Endodermal cell (in vitro differentiated cells): ENCODE measurements at places on chromosomes 7 and 10. TPM values are rescaled to one million over a fixed set of nuclear protein-coding genes. Genes with fewer than 3 reads are reported as not detected.
A peak's percentile ranks its signal among the peaks of the same experiment; 100 is the strongest.

DNA sequence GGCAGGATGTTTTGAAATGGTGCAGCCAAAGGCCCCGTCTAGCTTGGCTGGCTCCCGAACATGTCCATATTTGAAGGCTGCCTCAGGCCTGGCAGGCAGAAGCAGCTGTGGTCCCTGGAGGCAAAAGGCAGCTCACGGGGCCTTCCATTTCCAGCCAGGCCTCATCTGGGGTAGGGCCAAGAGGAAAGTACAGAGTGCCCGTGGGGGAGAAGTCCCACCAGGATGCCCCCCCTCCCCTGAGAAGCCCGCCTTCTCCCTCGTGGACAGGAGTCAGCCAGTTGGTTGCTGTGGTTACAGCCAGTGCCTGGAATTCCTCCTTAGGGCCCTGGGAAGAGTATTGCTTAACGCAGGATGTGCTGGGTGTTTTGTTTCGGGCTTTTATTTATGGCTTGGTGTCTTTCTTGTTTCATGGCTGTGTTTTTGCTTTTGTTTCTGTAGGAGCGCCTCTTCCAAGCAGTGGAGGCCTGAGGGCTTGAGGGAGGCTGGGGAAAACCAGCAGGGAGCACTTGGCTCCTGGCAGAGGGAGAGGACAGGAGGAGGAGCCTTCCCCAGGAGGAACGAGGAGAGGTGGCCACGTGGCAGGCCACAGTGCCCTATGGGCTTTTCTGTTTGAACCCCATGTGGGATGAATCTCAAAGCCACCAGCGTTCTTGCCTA lies 45.4 kb downstream of the CHST3 start:
- no peaks in the 10 kb centered on the region for H3K4me1 ChIP-seq
- H3K27me3 ChIP-seq: no peaks in the 10 kb centered on the region
- H3K27ac ChIP-seq: peak overlapping the region; percentile 94
- H3K4me3 ChIP-seq: no peak overlapping the region

DNA sequence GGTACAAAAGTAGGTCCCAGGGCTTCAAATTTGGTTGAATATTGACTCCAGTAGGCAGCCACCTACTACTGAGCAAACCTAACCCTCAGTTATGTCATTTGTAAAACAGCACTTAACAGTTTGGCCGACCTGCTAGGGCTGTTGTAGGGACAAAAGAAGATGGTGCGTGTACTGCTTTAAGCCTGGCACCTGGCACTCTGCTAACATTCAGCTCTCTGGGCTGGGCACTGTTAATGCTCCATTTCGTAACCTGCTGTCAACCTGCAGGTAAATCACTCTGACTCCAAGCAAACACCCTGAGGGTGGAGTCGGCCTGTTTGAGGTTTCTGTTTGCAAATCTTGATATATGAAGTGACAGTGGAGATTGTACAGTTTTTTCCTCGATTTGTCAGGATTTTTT lies 7.2 kb downstream of the ZKSCAN1 start:
- H3K4me1 ChIP-seq: no peaks in the 10 kb centered on the region
- no peak for DNase-seq
- no peaks in the 10 kb centered on the region for H3K27me3 ChIP-seq
- no peak overlapping the region for H3K27ac ChIP-seq
- no peak overlapping the region for H3K4me3 ChIP-seq

- peak; percentile 86 for DNase-seq
- peak within 1 kb of the TSS; percentile 96 for H3K4me3 ChIP-seq
- H3K27ac ChIP-seq: no peak within 1 kb of the TSS
Observed at GRCh38 chr10:107163881-107164861, at the start of gene SORCS1. Gene SORCS1 (minus strand): TSS chr10:107164706.

Gene ZNF679
- total RNA-seq: not detected in 3 replicates

Gene SHH
- 0.99 and 1.5 TPM in 2 replicates for total RNA-seq

DNA sequence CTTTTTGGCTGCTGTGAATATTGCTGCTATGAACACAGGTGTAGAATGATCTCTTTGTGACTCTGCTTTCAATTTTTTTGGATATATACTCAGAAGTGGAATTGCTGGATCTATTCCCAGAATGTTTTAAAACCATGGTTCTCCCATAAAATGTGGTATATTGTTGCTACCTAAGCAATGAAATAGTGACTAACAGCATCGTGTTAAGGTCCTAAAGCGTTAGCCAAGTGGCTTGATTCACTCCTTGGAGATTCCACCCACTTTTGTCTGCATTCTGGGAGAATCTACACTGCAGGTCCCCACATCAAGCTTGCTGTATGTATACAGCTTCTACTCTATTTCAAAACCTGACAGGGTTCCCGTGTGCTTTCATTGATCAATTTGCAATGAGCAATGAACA lies 105.6 kb downstream of the CDK6 start:
- H3K27me3 ChIP-seq: no peaks in the 10 kb centered on the region
- H3K4me1 ChIP-seq: no peaks in the 10 kb centered on the region
- no peak overlapping the region for H3K27ac ChIP-seq
- no peak overlapping the region for H3K4me3 ChIP-seq
- H3K36me3 ChIP-seq: peaks cover under 1% of the 10 kb centered on the region

Gene CYP3A4
- 0.11 TPM in 1 of 2 replicates, not detected in the other for total RNA-seq

Gene GALNT17
- total RNA-seq: 60.4 to 108 TPM (median 63.4 TPM) in 3 replicates

DNA sequence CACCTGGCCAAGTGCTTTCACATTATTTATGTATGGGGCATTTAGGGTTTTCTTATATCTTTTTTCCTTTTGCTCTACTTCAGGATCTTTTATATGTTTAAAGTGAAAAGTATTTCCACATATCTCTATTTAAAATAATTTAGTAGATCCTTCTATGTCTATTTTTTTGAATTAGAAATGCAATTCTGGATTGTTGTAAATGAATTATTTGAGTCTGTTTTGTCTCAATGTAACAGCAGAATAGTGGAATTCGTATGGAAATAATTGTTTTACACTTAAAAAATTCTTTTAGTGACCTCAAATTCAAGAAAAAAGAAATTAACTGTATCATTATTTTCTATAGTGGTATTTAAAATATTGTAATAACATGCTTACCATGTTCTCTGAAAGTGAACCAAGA lies 126.5 kb upstream of the HDAC9 start:
- H3K27me3 ChIP-seq: no peaks in the 10 kb centered on the region
- peaks cover 6% of the 10 kb centered on the region for H3K4me1 ChIP-seq
- H3K36me3 ChIP-seq: no peaks in the 10 kb centered on the region
- no peak overlapping the region for H3K27ac ChIP-seq
- no peak for DNase-seq

- H3K27me3 ChIP-seq: no peaks in the 10 kb centered on the region
- H3K4me3 ChIP-seq: no peak overlapping the region
- no peak overlapping the region for H3K27ac ChIP-seq
- peaks cover 19% of the 10 kb centered on the region for H3K36me3 ChIP-seq
- peaks cover 9% of the 10 kb centered on the region for H3K4me1 ChIP-seq
- DNase-seq: no peak
Observed at GRCh38 chr7:66236713-66237303, 31.7 kb downstream of the TPST1 start.

Gene CAMK2B
- total RNA-seq: 0.14 and 0.26 TPM in 2 replicates

DNA sequence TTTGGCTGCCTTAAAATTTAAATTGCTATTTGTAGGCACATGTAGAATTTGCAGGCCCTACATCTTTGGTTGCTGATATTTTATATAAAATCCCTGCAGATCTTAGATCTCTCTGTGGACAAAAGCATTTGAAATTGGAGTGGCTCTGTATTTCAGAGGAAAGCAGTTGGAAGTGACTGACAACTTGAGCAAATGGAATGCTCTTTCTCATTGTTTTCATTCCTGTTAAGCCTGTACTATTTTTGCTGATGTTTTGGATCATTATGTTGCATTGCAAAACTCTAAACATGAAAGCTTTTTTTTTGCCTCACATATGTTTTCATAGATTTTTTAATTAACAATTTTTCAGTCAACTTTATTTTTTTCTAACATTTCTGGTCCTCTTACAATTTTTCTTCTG lies 251.2 kb upstream of the MDFIC start:
- H3K4me1 ChIP-seq: no peaks in the 10 kb centered on the region
- no peak overlapping the region for H3K4me3 ChIP-seq
- no peak overlapping the region for H3K27ac ChIP-seq
- DNase-seq: no peak
- H3K27me3 ChIP-seq: no peaks in the 10 kb centered on the region

DNA sequence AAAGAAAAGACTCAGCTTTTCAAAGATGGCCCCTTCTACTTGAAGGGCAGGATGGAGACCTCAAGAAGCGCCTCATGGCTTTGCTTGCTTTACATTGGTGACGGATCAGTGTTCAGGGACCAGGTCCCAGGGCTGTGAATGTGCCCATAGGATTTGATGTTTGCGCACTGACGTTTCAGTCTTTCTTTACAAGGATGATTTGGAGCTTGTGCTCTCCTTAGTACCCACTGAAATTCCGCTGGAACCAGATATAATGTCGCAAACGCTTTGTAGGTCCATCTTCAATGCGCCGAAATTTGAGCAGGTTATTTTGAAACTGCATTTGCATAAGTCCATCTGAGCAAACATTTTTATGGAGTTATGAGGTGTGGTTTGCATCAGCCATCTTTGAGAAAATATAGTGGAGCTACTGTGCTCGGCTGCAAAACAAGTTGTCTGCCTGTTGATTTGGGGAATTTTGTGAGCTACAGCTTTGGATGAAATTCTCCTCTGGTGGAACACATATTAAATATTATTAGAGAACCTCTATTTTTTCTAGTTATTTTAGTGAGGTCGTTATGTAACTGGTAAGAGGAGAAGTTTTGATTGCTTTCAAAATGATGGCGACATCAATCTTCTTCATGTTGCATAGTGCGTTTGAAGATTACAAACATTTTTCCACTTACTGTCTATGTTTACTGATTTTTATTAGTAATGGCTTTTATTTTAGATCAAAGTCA lies 2.4 kb downstream of the RBM20 start:
- H3K27ac ChIP-seq: no peak overlapping the region
- no peak for DNase-seq
- H3K4me3 ChIP-seq: no peak overlapping the region
- H3K36me3 ChIP-seq: no peaks in the 10 kb centered on the region
- H3K27me3 ChIP-seq: peaks cover 32% of the 10 kb centered on the region

GRCh38 chr7:135251496-135252391 lies 18.1 kb downstream of the STRA8 start:
- no peaks in the 10 kb centered on the region for H3K27me3 ChIP-seq
- no peak overlapping the region for H3K27ac ChIP-seq
- no peak overlapping the region for H3K4me3 ChIP-seq
- no peak for DNase-seq

Gene CCDC186
- 16.4 and 19.9 TPM in 2 replicates for total RNA-seq

- no peaks in the 10 kb centered on the region for H3K4me1 ChIP-seq
- no peaks in the 10 kb centered on the region for H3K27me3 ChIP-seq
- no peak for DNase-seq
- no peaks in the 10 kb centered on the region for H3K36me3 ChIP-seq
- no peak overlapping the region for H3K4me3 ChIP-seq
Observed at GRCh38 chr10:52297747-52298146, 16.3 kb upstream of the DKK1 start.

Gene UNCX
- 0.13 TPM in 1 of 2 replicates, not detected in the other for total RNA-seq

Gene GPNMB
- 0.42 to 1.1 TPM (median 0.94 TPM) in 3 replicates for total RNA-seq

- no peaks in the 10 kb centered on the region for H3K27me3 ChIP-seq
- H3K27ac ChIP-seq: peak overlapping the region; percentile 98
- H3K36me3 ChIP-seq: no peaks in the 10 kb centered on the region
Observed at GRCh38 chr10:17006631-17007417, 122.8 kb downstream of the CUBN start.

DNA sequence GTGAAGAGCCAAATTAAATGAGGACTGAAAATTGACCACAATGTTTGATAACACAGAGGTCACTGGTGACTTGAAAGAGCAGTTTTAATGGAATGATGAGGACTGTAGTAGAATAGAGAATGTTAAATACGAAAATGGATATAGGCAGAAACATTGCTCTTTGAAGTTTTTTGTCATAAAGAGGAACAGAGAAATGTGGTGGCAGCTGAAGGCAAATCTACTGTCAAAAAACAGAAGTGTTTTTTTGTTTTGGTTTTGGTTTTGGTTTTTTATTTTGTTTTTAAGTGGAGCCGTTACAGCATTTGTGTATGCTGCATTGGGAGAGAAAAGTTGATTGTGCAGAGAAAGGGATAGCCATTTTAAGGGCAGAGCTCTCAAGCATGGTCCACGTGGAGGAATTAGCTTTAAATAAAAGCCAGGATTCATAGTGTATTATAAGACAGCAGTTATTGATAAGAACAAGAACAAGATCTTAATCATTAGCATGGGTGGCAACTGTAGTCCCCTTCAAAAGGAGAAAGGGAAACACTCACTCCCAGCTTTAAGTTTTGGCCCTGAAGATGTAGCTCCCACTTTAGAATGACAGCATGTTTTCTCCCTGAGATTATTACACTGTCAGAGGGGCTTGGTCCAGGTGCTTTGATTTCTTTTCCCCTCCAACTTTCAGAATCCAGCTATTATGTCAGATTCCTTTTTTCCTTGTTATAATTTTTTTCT lies 156.7 kb upstream of the BET1 start:
- no peaks in the 10 kb centered on the region for H3K27me3 ChIP-seq
- DNase-seq: no peak
- no peaks in the 10 kb centered on the region for H3K36me3 ChIP-seq
- no peak overlapping the region for H3K27ac ChIP-seq
- no peaks in the 10 kb centered on the region for H3K4me1 ChIP-seq
- no peak overlapping the region for H3K4me3 ChIP-seq

GRCh38 chr10:26457088-26457487 lies 18.9 kb downstream of the APBB1IP start:
- peaks cover 12% of the 10 kb centered on the region for H3K27me3 ChIP-seq
- no peak overlapping the region for H3K4me3 ChIP-seq
- no peak for DNase-seq
- H3K27ac ChIP-seq: no peak overlapping the region
- H3K4me1 ChIP-seq: no peaks in the 10 kb centered on the region

DNA sequence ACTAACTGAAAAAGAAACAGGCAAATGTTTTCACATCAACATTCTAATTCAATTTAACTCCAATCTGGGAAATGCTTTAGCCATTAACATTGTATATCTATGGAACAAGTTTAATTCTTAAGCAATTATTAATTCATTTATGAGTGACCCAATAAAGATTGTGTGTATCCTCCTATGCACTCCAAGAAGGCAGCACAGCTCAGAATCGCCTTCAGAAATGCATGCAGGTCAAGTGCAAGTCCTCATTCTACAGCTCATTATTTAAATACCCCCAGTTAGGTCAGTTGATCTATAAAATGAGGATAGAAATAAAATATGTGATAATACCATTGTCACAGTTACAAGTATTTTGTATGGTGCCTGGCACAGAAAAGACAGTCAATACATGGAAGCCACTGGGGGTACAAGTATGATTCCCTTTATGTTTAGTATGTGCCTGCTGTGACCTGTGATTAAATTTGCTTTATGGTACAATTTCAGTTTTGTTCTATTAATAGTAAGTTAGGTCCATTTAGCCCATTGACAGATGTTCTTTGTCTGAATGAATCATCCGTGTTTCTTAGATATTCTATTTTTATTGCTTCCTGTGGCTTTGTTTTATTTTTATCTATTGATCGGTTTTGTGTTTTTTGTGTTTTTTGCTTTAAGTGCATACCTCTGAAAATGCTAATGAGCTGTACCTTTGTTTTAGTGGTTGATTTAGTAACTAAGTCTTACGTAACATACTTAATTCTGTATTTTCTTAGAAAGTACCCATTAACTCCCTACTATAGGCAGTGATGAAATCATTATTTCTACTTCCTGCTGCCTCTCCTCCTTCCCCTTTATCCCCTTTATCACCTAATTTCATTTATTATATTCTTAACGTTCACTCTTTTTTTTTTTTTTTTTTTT lies 42.8 kb downstream of the CPXM2 start:
- H3K27me3 ChIP-seq: no peaks in the 10 kb centered on the region
- no peak overlapping the region for H3K27ac ChIP-seq
- H3K4me3 ChIP-seq: no peak overlapping the region
- no peaks in the 10 kb centered on the region for H3K36me3 ChIP-seq
- no peaks in the 10 kb centered on the region for H3K4me1 ChIP-seq
- DNase-seq: no peak
